Right hindlimb (tissue), 1 donor: ENCODE measurements at places on chromosomes 1 and 21.

DNA sequence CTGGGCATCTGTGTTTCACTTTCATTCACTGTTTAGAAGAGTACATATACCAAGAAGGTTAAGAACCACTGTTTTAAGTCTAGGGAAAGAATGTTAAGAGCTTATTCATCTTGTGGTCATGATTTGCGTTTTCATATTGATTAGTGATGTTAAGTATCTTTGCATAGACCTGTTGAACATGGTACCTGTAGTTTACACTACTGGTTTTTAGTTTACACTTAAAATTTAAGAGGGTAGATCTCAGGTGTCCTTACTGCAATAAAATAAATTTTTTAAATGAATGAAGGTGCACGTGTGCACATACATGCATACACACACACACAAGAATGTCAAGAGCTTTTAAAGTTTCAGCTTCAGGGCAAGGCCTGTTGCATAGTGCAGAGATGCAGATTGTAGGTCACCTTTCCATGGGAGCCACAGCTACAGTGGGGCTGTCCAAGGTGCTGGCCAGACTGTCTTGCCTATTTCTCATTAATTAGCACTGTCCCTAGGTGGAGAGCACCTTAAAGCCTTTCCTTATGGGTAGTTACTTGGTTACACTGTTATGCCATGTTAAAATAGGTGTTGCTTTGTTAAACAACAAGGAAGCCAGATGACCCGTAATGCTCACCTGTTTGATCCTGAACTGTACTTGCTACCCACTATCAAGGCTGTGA, 543.0 kb upstream of the DAB1 start:
- DNase-seq = peak; percentile 25

DNA sequence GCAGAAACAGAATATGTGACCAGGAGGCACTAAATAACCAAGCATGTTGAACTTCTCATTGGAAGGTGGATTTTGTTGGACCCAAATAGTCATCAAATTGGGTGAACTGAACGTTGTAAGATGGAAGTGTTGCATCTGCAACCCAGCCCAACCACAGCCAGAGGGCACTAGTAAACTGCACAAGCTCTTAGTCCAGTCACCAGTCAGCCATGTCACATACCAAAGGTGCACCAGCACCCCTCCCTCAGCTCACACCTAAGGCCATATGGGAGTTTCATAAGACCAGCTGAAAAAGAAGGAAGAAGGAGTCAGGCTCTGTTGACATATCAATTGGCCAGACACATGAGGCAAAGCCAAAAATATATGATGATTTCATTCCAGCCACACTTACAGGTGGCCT, 481.7 kb upstream of the NR5A2 start:
- DNase-seq = no peak

DNA sequence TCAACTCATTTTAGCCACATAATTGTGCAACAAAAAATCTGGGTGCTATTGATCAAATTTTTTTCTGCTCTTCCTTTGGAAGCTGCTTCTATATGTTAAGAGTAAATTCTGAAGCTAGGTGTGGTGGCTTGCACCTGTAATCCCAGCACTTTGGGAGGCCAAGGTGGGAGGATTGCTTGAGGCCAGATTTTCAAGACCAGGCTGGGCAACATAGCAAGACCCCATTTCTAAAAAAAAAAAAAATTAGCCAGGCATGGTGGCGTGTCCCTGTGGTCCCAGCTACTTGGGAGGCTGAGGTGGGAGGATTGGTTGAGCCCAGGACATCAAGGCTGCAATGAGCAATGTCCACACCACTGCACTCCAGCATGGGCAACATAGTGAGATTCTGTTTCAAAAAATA, 24.3 kb upstream of the RSBN1 start:
- no peak for DNase-seq

DNA sequence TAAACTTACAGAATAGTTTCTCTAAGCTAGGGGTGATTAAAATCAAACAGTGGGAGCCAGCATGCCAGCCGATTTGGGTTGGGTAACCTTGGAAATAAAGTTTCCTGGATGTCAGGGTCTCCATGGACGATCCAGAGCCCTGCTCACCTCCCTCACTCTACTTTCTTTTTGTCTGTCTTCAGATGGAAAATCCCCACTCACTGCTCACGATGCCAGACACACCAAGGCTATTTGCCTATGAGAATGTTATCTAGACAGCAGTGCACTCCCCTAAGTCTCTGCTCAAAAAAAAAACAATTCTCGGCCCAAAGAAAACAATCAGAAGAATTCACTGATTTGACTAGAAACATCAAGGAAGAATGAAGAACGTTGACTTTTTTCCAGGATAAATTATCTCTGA, 13.9 kb downstream of the SLAMF7 start:
- DNase-seq = no peak

- DNase-seq = no peak
Measured at GRCh38 chr1:90809093-90809492, 92.0 kb upstream of the BARHL2 start.

- no peak for DNase-seq
Measured at GRCh38 chr1:12614402-12615158, 3.4 kb downstream of the DHRS3 start.
